ACHN (cell line): ENCODE measurements at places on chromosomes 7 and 10.

- no peak for DNase-seq
Observed at GRCh38 chr10:114096864-114097263, 53.2 kb downstream of the ADRB1 start.

DNA sequence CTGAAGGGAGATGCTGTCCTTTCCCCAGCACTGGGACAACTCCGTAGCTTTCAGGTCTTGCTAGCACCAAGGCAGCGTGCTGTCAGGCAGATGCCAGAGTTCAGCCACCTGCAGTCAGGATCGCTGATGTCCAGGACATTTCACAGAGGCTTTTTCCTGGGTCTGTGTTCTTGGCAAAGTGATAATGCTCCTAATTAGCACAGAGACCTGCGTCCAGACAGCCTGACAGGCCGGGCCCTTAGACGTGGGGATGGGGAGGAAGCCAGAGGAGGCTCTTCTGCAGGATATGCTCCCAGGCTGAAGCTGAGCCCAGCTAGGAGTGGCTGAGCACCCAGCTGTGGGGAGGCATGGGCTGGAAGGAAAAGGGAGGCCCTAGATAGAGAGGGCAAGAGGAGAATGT lies 82.5 kb upstream of the TBX20 start:
- no peak for DNase-seq

DNA sequence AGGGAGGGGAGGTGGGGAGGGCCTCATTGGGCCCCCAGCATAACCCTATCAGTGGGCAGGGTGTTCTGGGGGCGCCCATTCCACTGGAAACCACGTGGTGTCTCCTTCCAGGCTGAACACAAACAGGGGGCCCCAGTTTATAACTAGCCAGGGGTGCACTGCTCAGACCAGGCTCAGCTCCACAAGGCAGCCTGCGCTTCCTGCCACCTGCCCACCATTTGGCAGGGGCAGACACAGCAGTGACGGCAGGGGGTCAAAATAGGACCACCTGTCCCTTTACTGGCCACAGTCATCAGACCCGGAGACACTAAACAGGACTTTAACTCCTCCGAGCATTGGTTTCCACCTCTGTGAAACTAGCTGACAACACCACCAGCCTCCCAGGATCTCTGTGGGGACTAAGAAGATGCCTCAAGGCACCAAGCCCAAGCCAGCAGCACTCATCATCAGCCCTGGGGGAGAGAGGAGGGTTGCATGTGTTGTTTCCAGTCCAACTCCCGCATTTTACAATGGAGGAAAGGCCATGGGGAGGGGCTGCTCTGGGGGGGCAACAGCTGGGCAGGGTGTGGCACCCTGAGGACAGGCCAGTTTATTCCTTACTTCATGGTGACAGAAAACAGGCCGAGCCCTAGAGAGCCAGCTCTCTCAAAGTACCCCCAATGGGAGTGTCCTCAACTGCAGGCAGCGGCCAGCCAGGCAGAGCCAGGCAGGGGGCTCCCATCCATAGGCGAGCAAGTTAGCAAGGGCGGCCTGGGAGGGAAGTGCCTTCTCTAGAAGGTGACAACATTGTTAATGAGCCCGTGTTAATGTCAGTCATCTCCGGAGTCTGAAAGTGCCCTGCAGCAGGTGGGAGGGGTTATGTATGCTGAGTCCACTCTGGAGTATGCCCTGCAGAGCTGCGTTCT lies 127.6 kb downstream of the TNS3 start:
- DNase-seq = no peak

DNA sequence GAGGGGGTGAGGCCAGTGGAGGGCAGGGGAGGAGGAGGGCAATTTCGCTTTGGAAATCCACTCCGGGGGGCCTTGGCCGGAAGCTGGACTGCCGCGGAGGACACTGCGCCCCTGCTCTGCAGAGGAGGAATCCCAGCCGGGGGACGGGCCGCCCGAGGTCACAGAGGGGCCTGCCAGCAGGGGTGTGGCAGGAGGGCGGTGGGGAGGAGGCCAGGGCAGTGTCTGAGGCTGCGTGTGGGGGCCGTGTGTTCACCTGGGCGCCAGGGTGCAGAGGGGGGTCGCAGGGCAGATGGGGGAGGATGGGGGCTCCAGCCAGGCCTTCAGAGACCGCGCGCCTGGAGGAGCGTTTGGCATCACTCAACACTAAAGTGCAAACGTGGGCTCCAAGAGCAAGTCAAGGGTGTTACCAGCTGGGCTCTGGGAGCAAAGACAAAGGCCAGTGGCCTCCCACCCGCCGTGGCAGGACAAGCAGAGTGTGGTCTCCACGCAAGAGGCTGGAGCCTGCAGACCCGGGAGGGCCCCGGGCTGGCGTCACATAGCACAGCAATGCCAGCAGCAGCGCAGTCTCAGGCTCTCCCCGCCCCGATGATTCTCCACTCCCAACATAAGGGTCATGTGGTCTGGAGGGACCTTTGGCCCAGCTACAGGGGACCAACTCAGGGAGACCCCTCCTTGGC lies 45.3 kb upstream of the DNAJB6 start:
- DNase-seq = no peak

GRCh38 chr7:6169805-6170520 lies 102.5 kb downstream of the CYTH3 start:
- no peak for DNase-seq

GRCh38 chr7:71637578-71637977 lies 505.6 kb downstream of the GALNT17 start:
- DNase-seq = peak; percentile 57

DNA sequence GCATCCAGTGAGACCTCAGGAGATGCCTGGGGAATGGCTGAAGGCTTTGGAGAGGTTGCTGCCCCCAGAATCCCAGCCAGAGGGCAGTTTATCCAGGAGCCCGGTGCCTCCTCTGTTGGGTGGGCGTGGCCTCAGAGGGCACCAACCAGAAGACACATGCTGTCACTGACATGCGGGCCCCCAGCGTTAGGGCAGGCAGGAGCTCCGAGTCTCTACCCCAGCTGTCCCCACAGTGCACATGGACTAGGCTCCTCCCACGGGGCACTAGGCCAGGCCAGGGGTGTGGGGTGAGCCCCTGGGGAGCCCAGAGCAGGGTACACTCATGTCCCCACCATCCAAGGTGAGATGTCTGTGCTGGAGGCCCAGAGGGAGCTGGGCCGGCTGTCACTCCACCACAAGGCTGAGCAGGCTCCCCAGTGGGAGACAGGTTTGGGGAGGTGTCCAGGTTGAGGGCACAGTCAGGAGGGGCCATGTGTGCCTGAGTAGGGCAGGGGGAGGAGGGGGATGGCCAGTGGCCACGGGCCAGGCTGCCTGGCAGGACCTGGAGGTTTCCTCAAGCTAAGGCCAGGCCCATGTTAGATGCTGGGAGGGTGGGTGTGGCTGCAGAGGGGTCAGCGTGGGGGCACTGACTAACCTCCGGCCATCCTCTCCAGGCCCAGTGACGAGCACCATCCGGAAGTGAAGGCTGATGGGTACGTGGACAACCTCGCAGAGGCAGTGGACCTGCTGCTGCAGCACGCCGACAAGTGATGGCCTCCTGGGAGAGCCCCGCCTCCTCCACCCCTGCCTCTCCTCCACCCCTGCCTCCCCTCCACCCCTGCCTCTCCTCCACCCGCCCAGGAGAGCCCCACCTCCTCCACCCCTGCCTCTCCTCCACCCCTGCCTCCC lies 131.3 kb downstream of the FAM53B start:
- DNase-seq = peak; percentile 14

DNA sequence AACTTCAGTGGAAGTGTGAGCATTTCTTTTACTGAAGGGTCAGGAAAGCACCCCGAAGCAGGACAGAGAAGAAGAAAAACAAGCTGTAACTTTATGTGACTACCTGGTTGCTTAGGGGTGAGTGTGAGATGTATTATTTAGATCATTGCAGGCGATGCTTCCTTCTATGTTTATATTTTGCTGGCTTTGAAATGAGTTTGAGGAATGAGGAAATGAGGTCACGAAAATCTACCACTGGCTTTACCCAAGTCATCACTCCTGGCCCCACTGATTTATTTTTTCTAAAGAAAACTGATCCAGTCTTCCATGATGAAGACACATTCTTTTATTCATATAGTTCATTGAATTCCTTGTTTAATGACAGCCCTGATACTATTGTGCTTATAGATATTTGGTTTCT lies 716.6 kb upstream of the FZD8 start:
- DNase-seq = no peak

DNA sequence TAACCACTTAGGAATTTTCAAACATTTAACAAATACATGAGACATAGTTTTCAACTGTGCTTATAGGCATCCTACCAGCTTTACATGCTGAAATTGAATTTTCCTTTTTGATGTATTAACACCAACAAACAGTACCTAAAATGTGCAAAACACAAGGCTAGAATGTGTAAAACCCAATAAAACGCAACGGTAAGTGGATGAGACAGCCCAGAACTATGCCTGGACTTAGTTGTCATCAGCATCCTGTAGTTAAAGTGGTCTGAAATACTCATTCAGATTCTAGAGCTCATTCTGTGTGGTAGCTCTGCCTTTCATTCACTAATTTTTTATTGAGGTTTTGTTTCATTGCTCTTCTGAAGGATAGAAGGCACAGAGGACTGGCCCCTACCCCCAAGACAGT lies 137.1 kb downstream of the BMPER start:
- DNase-seq = no peak

DNA sequence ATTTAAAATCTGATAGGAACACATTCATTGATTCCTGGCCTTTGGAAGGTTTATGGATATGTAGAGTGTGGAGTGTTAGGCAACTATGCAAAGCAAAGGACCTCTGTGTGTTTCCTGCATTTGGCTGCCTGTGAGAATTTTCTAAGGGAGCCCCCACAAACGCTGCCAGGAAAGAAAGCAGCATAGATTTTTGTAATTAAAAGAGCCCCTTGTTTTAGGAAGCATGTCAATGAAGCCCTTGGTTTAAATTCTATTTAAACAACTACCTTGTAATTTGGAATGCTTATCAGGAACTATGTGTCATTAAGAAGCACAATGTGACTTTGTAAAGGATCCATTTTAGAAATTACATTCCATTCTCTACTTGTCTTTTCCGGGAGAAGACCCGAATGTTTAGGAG lies 742.5 kb downstream of the NXPH1 start:
- DNase-seq = no peak

- DNase-seq = peak; percentile 41
Observed at GRCh38 chr10:27783660-27784059, 38.0 kb upstream of the MKX start.

- no peak for DNase-seq
Observed at GRCh38 chr10:34780818-34781380, 34.2 kb downstream of the PARD3 start.

DNA sequence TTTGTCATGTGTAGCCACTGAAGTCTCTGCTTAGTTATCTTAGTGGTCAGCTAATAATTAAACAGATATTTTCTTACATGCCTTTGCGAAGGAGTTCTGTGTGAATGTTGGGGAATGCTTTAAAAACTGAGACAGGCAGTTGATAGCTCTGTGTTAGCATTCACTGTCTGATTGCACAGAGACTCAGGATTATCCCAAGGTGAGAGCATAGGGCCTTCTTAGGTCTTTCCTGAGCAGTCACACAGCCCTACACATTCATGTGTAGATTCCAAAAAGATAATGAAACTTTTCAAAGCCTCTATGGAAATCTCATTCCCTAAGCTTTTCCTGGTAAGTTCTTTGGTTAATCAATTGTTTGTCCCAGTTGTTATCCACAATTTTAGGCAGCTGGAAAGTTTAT lies 67.7 kb downstream of the CASD1 start:
- DNase-seq = no peak

DNA sequence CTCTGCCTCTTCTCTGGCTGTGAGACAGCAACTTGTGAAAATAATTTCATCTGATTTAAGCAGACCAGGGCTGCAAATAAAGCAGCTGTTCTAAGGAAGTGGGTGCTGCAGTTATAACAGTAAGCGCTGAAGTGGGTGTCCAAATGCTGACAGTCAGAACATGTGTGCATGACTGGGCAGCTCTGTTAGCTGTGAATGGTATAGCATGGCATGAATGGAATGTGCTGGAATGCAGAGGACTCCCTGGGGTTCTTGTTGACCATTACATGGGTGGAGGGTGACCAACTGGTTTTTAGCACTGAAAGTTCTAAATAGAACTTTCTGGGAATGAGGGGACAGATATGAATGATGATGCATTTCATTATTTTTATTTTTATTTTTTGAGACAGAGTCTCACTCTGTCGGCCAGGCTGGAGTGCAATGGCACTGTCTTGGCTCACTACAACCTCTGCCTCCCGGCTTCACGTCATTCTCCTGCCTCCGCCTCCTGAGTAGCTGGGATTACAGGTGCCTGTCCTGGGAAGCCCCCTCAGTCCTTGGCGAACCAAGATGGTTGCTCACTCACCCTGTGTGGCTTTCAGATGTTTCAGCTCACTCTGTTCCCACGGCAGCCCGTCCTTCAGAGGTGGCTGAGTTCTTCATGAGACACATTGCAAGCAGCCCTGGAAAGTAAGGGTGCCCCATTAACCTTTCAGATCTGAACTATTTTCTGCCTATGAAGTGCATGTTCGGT lies 319.8 kb upstream of the PHYHIPL start:
- DNase-seq = peak; percentile 99

DNA sequence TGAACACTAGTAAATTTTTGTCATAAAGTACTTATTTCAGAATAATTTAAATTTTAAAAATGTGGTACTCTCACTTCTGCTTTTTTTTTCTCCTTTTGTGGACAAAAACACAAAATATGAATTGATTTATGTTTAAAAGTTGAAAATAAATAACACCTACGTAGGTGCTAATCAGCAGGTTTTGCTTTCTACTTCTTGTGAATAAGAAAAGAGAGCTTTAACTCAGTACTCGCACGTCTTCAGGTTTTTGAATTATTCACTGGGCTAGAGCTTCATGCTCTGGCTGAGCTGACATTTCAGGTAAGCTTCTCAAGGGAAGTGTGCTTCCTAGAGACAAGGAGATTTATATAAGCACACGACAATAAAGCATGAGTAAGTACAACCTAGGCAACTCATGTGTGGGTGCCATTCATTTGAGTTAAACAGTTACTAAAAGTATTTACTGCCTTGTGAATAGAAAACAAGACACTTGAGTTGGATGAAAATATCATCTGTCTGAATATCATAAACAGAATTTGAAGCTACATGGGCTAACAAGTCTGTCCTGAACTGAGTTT lies 190.0 kb upstream of the POT1 start:
- DNase-seq = no peak

DNA sequence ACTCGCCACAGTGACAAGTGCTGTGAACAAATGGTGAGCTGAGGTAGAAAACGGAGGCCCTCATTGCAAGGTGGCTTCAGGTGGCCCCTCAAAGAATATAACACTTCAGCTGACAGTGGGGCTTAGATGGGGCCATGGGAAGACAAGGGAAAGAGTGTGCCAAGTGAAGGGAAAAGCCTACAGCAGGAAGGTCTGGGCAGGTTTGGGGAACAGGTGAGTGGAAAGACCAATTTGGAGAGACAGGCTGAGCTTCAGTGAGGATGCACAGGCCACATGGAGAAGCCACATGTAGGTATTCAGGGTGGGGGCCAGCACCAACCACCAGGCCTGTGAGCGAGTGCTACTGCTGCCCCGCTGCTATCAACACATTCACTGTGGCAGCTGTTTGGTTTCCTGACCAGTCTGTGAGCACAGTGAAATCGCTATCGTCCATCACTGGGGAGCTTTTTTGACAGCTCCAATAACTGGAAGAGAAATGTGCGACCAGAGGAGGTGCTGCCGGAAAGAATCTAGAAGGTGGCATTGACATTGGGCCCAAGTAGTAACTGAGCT lies 3.4 kb downstream of the POLD2 start:
- no peak for DNase-seq
